ENCODE measurements at places on chromosomes 4 and X.

- DNase-seq: no peak
Observed at GRCh38 chr4:150584111-150584915, 2.4 kb downstream of the MAB21L2 start.

DNA sequence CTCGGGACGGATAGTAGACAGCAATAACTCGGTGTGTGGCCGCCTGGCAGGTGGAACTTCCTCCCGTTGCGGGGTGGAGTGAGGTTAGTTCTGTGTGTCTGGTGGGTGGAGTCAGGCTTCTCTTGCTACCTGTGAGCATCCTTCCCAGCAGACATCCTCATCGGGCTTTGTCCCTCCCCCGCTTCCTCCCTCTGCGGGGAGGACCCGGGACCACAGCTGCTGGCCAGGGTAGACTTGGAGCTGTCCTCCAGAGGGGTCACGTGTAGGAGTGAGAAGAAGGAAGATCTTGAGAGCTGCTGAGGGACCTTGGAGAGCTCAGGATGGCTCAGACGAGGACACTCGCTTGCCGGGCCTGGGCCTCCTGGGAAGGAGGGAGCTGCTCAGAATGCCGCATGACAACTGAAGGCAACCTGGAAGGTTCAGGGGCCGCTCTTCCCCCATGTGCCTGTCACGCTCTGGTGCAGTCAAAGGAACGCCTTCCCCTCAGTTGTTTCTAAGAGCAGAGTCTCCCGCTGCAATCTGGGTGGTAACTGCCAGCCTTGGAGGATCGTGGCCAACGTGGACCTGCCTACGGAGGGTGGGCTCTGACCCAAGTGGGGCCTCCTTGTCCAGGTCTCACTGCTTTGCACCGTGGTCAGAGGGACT lies 5.7 kb upstream of the MSANTD1 start:
- no peak for DNase-seq

DNA sequence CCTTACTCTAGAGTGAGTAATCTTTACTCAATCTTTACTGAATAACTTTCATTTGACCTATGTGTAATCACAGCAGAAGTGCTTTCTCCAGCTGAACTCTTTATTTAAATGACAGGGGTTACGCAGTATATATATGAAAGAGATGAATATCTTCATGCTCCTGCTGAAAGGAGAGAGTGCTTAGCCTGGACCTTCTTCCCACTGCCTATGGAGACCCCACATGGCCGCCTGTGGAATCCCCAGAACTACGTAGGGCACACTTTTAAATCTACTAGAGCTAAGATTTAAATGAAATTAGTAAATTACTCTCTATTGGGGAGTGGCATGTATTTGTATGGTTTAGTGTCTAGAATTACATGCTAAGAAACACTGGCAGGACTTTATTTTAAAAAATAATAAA lies 391.2 kb downstream of the ANKRD50 start:
- no peak for DNase-seq

DNA sequence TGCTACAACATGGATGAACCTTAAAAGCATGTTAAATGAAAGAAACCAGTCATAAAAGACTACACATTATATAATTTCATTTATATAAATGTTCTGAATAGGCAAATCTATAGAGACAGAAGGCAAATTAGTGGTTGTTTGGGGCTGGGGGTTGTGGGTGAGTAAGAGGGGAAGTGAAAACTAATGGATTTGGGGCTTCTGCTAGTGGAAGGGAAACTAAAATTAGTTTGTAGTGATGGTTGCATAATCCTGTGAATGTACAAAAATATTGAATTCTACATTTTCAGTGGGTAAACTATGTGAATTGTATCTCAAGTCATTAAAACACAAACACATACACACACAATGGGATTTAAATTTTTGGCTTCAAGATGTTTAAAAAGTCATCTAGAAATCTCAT lies 25.4 kb upstream of the LIMCH1 start:
- DNase-seq: no peak

- DNase-seq: no peak
Observed at GRCh38 chrX:113644426-113644825, 803.8 kb upstream of the AMOT start.

- DNase-seq: no peak
Observed at GRCh38 chr4:119735165-119735651, 106.6 kb upstream of the PDE5A start.

- DNase-seq: no peak
Observed at GRCh38 chrX:144253356-144253755, 369.5 kb downstream of the UBE2NL start.

DNA sequence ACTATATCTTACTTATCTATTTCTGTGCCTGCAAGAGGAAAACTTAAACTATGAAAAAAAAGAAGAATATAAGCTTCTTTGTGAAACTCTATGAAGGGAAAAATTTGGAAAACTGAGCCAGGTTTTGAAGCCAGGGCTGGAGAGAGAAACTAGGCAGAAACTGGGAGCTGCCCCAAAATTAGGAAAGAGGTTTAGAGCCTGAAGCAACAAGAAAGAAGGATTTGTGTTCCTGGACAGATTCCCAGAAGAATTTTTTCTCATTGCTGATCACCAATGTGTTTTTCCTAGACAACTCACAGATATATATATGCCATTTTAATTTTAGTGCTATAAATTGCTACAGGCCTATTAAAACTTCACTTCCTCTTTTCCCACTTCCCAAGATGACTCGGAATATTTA lies 245.0 kb upstream of the GEMIN8 start:
- DNase-seq: no peak

Data from ovary (tissue), 10 donors.